CD14-positive monocyte (primary cell): ENCODE measurements at places on chromosomes 16 and 17.

GRCh38 chr17:6578491-6578890, 22.1 kb upstream of the PITPNM3 start:
- DNase-seq = no peak

DNA sequence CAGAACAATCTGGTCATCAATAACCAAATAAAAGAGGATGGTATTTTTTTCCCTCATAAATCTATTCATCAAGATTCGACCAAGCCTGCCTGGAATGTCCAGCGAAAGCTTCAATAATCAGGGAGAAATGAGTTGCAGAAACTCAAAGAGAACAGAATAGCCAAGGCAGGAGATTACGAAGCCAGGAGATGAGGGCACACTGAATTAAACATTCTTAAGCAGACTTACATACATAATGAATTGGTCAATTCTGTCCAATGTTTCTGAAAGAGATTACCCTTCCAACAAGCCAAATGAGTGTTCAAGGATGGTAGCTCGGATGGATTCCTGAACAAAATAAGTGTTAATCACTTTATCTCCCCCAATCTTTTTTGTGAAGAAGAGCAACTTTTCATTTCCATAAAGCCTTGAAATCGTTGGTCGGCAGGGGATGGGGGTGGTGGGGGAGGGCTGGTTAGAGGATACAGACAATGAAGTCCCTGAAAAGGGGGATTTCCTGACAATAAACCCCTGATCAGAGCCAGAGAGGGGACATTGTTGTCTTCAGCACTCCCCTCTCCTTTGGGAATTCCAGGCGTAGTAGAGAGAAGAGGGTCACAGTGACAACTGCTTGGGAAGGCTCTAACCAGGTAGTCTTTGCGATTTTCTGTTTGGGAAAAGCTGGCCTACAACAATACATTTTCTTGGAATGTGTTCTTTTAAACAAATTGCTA, 20.7 kb downstream of the TOX3 start:
- no peak for DNase-seq

DNA sequence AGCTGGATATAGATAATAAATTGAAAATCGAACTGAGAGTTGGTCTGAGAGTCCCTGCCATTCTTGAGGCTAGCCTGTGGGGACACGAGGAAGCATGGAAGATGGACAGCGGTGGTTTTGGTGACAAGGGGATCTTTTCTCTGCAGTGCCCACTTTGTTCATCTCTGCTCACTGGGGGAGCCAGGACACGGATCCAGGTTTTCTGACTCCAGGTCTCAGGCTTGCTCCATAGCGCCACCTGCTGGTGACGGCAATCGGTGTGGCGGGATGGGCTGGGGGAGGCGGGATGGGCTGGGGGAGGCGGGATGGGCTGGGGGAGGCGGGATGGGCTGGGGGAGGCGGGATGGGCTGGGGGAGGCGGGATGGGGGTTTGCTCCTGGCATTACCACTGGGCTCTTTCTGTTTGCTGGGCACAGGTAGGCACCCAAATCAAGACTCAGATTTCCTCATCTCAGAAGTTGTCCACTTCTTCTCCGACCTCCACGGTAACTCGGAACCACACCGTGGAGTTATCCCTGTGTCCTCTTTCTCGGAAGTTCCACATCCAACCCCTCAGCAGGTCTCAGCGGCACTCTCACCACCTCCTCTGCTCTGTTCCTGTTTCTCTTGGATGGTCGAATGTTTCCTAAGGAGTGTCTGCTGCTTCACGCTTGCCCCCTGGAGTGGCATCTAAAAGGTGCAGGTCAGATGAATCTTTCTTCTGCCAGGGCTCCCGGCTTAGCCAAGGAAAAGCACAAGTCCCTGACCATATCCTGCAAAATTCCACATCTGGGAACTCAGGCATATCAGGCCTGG, 142.4 kb downstream of the CYLD start:
- no peak for DNase-seq

GRCh38 chr17:80445726-80446110, 30.7 kb downstream of the NPTX1 start:
- no peak for DNase-seq

GRCh38 chr16:70724146-70725023, 38.5 kb upstream of the MTSS2 start:
- DNase-seq = no peak

DNA sequence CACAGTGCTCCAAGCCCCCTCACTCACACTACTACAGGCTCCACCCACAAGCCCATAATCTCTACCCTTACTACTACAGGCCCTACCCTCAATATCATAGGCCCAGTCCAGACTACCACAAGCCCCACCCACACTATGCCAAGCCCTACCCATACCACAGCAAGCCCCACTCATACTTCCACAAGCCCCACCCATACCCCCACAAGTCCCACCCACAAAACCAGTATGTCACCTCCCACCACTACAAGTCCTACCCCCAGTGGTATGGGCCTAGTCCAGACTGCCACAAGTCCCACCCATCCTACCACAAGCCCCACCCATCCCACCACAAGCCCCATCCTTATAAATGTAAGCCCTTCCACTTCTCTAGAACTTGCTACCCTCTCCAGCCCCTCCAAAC, 13.8 kb downstream of the RIPOR1 start:
- DNase-seq = peak; percentile 47

GRCh38 chr16:81616321-81617020, 162.6 kb upstream of the PLCG2 start:
- no peak for DNase-seq

- no peak for DNase-seq
These were observed 333.0 kb downstream of the SEC14L1 start for GRCh38 chr17:77473615-77474226.

DNA sequence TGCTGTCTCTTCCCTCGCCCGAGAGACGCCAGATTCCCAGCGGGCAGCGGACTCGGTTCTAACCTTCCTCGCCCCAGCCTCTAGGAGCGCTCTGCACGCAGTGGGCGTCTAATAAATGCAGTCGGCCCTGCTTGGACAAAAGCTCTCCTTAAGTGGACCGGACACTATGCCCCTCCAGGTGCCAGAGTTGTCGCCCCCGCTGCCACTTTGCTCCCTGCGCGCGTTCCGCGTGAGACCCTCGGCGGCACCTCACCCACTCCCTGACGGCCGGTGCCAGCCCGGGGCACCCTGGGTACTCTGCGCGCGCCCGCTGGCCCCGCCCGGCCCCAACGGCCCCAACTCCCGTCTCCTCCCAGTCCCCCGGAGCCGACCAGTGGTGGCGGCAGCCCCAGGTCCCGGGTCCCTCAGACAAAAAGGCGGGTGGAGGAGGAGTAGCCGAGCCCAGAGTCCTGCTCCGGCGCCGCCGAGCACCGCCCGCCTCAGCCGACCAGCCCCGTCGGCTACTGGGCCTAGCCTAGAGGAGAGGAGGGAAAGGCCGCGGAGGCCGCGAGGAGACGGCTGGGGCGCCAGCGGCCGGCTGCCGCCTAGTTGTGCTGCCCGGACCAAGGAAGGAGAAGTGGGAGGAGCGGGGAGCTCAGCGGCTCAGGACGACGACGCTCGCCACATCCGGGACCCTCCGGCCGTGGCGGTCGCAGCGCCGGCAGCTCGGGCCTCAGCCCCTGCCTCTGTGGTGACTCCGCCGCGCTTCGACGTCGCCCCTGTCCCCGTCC, 123.0 kb downstream of the GOSR1 start:
- DNase-seq = peak; percentile 67

DNA sequence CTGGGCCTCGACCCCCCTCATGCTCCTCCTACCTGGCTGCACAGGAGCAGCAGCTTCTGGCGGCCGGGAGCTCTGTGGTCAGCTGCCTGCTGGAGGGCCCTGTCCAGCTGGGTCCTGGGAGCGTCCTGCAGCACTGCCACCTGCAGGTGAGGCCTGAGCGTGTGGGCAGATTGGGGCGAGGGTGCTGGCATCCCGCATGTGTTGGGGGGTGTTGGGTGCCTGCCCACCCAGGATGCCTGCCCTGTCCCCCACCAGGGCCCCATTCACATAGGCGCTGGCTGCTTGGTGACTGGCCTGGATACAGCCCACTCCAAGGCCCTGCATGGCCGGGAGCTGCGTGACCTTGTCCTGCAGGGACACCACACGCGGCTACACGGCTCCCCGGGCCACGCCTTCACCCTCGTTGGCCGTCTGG, 16.5 kb downstream of the FCSK start:
- peak; percentile 5 for DNase-seq

GRCh38 chr17:33113991-33114370, 122.3 kb downstream of the SPACA3 start:
- DNase-seq = no peak

- DNase-seq = no peak
These were observed 12.6 kb upstream of the BCAR1 start for GRCh38 chr16:75263963-75264445.

DNA sequence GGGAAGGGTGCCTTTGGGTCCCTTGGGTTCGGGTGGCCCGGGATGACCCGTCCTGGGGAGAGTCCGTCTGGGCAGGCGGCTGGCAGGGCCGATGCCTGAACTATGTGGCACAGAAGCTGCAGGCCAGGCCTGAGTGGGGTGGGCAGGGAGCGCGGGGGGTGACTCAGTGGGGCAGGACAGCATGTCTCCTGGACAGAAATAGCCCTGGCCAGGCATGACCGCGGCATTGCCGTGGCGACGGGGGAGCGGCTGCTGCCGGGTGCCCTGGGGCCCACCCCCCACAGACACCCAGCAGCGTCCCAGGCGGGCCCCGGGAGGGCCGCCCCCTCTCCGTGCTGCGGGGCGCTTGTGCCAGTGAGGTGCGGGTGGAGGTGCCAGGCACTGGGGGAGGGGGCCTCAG, 1.8 kb upstream of the C1QTNF8 start:
- DNase-seq = no peak

GRCh38 chr16:23452572-23453337, at the start of gene COG7:
TSS of gene COG7 (minus strand) at chr16:23453189. CDS start at chr16:23452994, 195 bp downstream.
- peak; percentile 77 for DNase-seq

DNA sequence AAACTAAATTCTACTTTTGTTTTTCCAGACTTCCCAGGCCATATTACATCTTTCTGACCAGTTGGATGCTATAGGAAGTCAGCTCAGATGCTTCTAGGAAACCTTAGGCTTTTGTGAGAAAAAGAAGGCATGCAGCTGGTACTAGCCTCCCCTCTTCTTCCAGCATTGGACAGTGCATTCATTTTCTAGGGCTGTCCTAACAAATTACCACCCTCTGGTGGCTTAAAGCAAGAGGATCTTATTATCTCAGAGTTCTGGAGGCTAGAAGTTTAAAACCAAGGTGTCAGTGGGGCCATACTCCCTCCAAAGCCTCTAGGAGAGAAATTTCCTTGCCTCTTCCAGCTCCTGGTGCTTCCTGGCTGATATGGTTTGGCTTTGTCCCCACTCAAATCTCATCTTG, 467.8 kb downstream of the SLC39A11 start:
- DNase-seq = no peak

DNA sequence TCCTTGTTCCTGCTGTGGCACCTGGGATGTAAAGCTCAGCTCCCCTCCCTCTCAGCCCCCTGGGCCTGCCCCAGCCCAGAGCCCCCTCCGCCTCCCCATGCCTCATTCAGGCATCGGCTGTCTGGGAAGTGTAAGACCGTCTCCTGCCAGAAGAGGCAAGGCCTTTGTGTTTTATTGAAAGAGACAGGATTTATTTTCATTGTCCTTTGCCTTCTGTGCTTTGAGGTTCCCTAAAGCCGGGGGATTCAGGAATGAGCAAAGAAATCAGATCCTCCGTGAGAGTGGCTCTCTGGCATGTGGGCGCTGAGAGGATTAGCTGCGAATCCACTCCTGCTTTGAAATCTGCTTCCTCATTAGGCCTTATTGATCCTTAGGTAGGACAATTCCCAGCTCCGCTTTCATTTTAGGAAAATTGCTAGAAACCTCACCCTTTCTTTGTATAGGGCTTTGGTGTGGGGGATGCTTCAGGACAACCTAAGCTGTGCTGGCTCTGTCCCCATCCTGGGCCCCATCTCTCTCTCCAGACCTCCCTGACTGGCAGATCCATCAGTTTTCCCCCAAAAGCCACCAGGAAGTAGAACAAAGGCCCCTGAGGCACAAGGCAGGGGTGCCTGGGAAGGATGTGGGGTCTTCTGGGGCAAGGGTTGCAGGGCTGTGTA, 211.5 kb upstream of the TNRC6C start:
- DNase-seq = no peak

DNA sequence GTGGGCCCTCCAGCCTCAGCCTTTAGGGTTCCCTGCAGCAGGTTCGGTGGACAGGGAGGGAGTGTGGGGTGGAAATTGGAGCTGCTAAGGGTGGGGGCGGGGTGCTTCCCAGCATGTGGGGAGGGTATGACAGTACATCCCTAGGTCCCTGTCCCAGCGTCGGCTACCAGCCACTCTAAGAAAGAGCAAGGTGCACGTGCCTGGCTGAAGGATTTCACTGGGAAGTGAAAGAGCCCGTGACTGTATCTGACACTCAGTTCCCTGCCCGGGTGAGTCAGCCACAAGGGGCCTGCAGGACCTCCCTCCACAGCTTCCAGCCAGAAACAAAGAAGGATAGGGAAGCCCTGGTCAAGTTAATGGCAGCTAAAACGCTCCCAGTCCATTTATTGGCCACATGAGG, 4.1 kb downstream of the SNRNP25 start:
- DNase-seq = peak; percentile 55

- DNase-seq = no peak
These were observed 22.6 kb upstream of the MGAT5B start for GRCh38 chr17:76845541-76846017.

GRCh38 chr17:17058304-17058703, 16.0 kb downstream of the MPRIP start:
- DNase-seq = no peak

- no peak for DNase-seq
These were observed 147.8 kb downstream of the CMIP start for GRCh38 chr16:81592353-81592866.

DNA sequence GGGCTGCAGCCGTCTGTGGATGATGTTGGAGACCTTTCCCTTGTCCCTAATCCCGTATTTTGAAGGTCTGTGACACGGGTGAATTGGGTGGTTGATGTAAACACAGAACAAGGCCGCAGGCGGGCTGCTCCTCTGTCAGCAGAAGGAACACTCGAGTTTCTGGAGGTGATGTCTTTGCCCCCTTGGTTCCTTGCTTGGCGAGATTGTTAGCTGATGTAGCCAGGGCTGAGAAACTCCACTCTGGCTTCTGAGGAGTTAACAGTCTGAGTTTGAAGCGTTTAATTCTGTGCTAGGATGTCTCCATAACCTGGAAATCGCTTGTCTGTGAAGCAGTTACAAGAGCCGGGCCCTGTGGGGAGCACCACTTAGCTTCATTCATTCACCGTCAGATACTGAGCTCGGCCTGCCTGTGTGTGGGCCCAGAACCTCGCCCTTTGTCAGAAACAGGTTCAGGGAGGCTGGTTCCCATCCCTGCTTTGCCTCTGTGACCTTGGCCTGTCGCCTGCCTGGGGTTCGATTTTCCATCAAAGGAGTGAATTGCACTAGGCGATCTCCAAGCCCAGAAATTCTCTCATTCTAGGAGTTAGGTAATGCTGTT, 1.3 kb downstream of the MAPK8IP3 start:
- no peak for DNase-seq
